ENCODE measurements at places on chromosomes 3 and 15.

DNA sequence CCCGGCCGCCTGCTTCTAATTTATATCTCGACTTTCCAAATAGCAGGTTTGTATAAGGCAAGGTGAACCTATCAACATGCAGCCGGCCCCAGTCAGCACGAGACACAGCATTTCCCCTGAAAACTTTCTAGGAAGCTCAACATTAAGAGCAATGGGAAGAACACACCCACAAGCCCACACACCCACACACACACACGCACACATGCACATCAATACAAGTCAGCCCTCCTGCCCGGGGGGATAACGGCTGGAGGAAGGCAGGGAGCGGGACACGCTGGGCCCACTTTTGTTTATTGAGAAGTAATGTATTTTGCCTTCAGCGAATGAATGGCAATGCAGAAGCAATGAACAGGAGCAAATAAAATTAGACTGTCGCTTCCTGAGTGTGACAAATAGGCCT lies 83.5 kb downstream of the PCSK6 start:
- no peak for DNase-seq

DNA sequence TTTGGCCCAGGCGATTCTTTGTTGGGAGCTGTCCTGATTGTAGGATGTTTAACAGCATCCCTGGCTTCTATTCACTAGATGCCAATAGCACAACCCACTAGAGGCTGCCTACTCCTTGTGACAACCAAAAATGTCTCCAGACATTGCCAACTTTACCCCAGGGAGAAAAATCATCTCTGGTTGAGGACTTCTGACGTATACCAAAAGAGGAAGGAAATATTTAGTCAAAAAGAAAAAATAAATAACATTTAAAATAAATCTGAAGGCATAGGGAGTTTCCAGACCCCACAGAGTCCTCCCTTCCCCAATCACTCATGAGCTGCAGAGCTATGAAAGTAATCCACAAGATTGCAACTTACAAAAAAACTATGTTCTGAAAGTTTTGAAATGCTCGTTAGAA lies 61.0 kb downstream of the MECOM start:
- DNase-seq: no peak

GRCh38 chr15:51288143-51289065 lies 50.0 kb downstream of the CYP19A1 start:
- DNase-seq: no peak

GRCh38 chr15:71048913-71049675 lies 66.2 kb upstream of the THSD4 start:
- no peak for DNase-seq

DNA sequence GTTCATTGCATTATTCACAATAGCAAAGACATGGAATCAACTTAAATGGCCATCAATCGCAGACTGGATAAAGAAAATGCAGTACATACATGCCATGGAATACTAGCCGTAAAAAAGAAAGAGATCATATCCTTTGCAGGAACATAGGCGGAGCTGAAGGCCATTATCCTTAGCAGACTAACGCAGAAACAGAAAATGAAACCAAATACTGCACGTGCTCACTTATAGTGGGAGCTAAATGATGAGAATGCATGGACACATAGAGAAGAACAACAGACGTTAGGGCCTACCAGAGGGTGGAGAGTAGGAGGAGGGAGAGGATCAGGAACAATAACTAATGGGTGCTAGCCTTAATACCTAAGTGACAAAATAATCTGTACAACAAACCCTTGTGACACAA lies 57.9 kb downstream of the RASA2 start:
- DNase-seq: no peak

DNA sequence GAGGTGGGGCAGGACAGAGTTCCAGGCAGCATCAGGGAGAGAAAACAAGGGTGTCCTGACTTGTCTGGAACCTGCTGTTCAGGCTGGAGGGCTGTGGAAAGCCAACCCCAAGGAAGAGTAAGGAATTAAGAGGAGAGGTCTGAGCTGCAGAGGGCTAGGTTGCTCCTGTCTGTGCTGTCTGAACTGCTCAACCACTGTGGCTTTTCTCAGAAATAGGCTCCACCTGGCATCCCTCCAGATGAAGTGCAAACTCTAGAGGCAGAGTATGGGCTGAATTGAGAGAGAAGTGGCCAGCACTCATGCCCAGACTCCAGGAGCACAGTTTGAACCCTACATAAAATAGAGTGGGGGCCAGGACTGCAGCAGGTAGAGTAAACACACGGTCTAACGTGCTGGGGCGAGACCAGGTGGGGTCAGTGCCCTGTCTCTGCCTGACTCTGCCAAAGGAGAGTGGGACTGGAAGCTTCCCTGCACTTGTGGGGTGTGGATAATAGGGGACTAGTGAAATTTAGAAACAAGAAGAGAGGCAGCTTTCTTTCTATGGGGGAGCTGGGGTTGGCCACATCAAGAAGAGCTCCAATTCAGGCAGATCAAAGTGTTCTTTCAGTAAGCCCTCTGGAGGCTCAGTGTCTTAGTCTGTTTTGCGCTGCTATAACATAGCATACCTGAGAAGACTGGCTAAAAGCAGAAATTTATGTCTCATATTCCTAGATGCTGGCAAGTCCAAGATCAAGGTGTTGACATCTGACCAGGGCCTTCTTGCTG lies 28.0 kb upstream of the MNS1 start:
- DNase-seq: no peak

- no peak for DNase-seq
Measured at GRCh38 chr3:4751502-4752101, 227.6 kb upstream of the BHLHE40 start.

DNA sequence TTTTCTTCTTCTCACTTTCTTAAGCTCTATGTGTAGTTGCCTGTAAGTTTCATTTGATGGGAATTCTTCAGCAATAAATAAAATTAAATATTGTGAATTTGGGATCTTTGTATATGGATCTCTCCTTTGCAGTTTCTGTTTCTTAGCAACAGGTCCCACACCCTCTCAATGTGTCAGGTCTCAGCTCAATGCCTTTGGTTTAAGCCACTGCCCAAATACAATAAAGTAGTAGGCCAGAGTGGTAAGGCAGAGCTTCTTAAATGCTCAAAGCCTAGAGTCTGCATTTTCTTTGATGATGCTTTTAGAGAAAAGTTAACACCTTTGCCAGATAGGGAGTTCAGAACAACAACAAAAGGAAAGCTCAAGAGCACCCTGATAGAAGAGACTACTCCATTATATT lies 343.7 kb downstream of the NSUN3 start:
- DNase-seq: no peak

DNA sequence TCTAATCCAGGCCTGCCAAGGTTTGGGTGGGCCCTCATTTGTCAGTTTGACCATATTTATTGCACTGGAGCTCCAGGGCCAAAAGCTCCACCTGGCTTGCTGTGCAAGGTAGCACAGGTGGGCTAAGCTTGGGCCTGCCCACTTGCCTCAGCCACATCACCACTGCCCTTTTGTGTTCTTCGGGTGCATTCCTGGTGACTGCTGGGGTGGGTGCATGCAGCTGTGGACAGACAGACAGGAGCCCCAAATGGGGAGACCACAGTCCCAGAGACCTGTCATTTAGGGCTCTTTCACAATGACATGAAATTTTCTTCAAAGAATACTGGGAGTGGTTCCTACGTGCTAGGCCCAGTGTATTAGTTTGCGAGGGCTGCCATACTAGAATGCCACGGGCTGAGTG lies 2.7 kb downstream of the MESP2 start:
- DNase-seq: no peak

DNA sequence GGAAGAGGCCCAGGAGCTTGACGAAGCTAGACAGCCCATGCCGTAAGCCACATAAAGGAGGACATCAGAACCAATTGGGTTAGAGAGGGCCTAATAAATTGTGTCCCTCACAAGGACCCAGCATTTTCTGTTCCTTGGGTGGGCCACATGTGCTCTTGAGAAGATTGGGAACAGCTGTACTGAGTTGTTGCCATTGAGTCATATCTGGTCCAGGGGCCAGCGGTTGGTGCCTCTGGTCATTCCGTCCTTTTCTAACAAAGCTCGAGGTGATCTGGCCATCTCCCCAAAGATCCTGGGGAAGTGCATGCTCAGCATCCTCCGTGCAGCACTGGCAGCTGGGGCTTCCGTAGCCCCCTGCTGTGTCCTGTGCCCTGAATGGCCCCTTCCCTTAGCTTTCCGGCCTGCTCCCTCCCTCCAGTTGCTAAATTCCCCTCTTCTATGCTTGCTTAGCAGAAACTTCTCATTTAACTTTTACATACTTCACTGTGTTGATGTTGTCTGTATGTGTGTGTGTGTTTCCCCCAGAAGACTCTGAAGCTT lies 73.0 kb downstream of the EEFSEC start:
- no peak for DNase-seq

DNA sequence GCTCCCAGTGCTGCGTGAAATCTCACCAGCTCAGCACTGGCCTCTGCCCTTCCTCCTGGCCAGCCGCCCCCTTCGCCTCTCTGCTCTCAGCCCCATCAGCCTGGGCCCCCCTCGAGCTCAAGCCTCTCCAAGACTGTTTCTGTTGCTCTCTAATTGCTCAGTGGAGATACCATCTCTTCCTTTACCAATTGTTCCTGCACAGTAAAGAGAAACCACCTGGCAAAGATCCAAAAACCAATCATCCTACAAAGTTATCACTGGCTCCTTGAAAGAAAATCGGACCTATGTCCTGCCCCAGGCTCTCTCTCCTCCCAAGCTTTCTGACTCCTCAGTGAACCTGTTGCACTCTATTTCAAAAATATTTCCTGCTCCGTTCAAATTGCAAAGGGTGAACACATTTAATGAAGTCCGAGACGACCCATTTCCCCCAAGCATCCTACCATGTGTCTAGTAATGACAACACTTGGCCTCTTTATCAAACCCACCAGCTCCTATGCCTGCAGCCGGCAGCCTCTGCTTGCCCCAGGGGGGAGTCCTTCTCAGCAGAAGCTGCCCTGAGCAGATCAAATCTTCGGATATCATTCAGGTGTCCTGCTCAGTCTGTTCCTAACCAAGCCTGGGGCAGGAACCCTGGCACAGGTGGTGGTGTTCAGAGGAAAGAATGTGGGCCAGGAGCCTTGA lies 53.7 kb upstream of the FAM174B start:
- DNase-seq: no peak

DNA sequence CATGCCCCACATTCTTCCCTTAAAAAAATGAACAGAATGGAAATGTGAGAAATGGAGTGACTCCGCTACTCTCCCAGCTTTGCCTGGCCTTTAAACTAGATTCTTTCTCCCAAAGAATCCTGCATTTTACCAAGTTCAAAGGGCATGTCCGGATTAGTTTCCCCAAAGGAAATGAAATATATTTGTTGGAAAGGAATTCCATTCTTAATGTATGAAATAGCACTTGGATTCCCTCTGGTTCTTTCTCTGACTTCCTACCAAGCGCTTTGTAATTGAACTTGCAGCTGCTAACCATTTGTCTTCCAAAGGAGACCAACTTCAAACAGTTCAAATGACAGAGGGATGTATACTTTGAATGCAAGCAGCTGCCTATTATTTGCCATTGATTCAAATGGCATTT lies 18.9 kb downstream of the MAP2K1 start:
- DNase-seq: no peak

GRCh38 chr15:39362821-39363561 lies 217.9 kb upstream of the THBS1 start:
- DNase-seq: no peak

DNA sequence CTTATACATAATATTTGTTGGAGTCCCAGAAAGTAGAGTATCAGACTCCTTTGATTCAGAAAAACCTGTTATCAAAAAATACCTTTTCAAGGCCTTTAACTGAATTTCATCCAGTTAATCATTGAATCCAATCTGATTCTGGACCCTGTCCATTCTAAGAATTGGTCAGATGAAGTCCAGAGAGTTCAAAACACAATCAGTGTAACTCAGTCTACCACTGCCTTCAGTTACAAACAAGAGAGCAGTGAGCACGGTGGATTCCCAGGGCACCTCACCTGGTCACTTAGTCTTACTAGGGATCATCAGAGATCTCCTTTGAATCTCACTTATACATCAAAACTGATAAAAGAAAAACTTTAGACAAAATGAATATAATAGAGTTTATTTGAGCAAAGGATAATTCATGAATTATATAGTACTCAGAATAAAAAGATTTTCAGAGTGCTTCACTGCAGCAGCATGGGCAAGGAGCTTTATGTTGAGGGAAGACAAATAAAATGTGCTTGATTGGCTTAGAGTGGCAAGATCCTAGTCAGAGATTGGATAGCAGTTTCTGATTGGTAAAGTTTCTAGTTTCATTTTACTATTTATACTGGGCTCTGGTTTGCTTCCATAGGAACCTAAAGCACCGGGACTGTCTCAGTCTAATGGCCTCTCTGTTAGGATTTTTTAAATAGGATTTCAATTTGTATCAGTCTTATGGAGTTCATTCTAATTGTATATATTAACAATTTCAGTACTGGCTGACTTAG lies 474.9 kb upstream of the GOLIM4 start:
- no peak for DNase-seq

GRCh38 chr3:24263069-24263668 lies 231.5 kb downstream of the THRB start:
- DNase-seq: no peak

DNA sequence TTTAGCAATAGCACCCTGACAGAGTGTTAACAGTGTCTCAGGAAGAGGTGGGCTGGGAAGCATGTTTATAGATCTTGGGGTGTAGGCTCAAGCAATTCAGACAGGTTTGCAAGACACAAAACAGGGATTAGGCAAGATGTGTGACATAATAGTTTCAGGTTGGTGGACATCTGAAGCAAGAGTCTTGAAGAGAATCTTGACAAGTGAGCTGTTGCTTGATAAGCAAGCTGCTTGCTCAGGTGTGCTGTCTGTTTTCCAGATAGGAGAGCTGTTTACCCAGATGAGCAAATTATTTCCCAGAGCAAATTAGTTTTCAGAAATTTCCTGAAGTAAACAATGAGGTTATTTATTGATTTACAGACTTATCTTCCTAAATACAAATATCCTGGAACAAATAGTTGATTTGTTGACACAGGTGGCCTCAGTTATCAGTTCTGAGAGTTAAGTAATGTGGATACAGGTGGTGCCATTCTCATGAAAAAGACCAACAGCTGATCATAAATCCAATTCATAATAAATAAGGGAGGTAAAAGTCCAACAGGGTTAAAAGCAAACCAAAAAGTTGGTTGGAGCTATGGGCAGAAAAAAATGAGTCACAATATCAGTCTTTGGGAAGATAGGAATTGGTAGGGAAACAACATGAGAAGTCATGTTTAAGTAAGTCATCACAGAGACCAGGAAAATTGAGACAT lies 437.3 kb downstream of the TBL1XR1 start:
- DNase-seq: no peak

- no peak for DNase-seq
Measured at GRCh38 chr3:17266846-17267245, 382.1 kb downstream of the PLCL2 start.

DNA sequence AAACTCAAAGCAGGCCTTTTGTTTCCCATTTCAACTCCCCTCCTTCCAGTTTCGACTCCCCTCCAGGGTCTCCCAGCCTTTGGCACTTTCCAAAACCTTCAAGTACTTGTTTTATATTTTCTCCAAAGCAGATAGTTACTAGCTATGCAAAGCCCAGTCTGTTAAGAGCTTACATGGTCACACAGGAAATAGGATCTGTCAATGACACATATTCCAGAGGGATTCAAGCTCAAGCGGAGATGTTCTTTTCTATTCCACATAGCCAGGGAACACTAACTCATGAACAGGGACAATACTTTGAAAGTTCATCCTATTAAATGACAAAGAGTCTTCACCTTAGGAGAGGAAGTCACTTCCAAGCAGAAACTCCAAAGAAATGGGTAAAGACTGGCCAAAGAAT lies 18.6 kb downstream of the SUCLG2 start:
- no peak for DNase-seq
